H9 (cell line): ENCODE measurements at places on chromosomes 13 and 19.

- DNase-seq, result no peak
Measured at GRCh38 chr13:80437231-80437630, 96.3 kb upstream of the SPRY2 start.

DNA sequence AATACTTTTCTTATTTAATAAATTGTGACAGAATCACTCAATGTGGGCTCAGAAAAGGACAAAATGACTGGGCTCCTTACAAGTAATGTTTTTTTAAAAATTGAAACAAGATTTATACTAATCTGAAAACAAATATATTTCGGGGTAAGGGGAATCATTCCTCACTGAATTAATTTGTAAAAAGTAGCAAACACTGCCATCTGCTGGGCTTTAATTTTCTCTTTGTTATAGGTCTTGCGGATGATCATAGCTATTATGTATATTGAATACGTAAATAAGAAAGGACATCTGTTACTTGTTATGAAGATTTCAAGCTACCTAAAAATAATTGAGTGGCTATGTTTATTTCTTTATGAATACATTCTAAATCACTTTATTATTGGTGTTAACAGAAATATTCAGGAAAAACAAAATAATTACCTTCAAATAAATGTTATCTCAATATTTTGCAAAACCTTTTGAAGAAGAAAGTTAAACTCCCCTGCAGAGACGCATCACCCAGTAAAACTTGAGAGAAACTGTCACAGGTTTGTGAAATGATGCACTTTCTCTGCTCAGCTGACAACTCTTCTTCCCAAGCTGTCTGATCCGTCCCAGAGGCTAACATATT, 17.8 kb upstream of the ENOX1 start:
- DNase-seq, result no peak

DNA sequence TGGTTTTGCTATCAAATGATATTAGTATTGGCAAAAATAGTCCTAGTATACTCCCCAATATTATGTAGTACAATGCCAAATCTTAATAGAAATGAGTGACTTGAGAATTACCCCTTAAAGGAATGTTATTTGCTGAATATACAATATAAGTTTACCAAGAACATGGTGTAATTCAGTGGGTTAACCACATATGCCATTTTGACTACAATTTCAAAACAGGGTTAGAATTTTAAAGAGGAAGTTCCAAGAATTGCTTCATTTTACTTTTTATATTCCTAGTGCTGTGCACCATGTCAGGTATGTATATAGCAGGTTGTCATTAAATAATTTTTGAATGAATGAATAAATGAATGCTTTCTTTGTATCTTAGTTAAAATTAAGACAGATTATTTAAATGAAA, 66.3 kb downstream of the LMO7 start:
- DNase-seq, result no peak

GRCh38 chr13:109509154-109509900, 277.1 kb downstream of the IRS2 start:
- DNase-seq, result no peak

GRCh38 chr13:92137520-92137919, 739.1 kb downstream of the GPC5 start:
- DNase-seq, result no peak

DNA sequence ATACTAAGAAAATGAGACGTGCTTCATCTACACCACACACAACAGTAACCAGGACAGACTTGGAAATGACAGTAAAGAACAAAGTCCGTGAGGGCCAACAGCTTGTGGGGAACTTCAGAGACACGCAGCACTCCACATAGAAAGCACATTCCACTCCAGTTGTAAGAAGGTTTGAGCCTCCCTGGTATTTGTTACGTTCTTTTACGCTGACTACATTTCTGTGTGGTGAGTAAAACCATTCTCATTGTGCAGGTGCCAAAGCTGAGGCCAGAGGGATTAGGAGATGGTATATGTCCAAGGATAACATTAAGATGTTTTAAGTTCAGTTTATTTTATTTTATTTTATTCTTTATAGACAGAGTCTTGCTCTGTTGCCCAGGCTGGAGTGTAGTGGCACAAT, 1189.9 kb downstream of the UQCRFS1 start:
- DNase-seq, result no peak
